ENCODE measurements at places on chromosomes 4 and X. TPM values are rescaled to one million over a fixed set of nuclear protein-coding genes. Genes with fewer than 3 reads are reported as not detected.

DNA sequence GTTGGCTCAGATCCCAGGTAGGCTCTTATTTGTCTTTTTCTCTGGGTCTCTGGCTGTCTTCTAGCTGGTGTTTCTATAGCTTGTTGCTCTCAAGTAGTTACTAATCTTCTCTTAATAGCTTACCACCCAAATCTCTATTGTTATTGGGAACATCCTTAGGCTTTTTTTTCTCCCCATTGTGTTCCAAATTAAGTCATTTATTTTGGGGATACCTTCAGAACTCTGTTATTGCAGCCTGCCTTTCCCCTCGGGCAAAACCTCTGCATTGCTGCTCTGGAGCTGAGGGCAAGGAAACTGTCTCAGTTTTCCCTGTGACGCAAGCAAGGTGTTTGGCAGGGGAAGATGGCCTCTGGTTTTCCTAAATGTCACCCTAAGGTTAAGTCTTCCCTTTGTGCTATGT, 338.1 kb upstream of the ZCCHC13 start:
- no peak for DNase-seq

GRCh38 chr4:5942947-5943346, 50.1 kb upstream of the CRMP1 start:
- no peak for DNase-seq

DNA sequence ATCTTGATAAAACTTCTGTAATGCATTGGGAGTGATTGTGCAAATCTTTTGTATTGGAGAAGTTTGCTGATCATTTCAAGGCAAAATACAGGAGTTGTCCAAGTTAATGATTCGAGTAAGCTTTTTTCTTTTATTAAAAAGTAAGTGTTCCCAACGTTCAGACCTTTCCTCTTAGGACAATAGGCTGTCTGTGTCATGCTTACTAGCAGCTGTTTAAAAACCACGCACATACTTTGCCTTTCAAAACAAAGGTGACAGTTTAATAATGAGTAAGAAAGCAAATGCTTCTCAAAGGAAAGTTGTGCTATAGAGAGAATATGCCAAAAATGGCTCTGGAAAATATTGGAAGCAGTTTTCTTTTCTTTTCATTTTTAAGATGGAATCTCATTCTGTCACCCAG, 11.2 kb downstream of the TRAPPC11 start:
- no peak for DNase-seq

GRCh38 chrX:112368371-112368770, 285.8 kb upstream of the TRPC5 start:
- DNase-seq: no peak

SAGE1 gene
- not detected for total RNA-seq

Data from activated CD8-positive, alpha-beta T cell treated with anti-CD3 and anti-CD28 coated beads for 36 hours (primary cell).